ENCODE measurements at places on chromosomes 16 and 17.

GRCh38 chr17:81885869-81886548 is 5.4 kb downstream of the ALYREF start:
- DNase-seq = no peak

DNA sequence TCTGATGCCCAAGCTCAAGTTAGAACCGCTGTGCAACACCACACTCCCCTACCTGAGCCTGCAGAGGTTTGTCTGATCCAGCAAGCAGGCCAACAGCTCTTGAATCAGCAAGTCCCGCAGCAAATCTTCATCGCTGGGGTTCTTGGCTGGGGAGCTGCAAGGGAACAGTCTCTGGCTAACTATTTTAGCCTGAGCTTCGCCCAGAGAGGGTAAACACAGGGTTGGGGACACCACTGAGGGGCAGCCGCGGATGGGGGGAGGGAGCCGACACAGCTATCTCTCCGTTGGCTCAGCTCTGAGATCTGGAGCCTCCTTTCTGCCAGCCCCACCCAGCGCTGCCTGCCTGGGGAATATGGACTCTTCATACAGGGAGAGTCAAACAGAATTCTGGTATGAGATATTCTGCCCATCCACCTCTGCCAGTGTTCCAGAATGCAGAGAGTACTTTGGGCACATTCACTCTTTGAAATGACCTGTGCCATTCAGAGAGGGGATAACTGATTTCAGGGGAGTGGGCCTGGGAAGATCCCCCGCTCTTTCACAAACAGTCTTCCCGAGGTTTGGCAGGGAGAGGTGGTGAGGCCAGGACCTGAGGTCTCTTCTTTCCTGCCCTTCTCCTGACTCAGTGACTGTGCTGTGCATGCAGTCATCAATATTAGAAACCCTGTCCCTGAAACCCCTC is 7.4 kb downstream of the GIP start:
- DNase-seq = no peak

- DNase-seq = no peak
Measured at GRCh38 chr17:50797135-50797810, 30.0 kb upstream of the ANKRD40CL start.

DNA sequence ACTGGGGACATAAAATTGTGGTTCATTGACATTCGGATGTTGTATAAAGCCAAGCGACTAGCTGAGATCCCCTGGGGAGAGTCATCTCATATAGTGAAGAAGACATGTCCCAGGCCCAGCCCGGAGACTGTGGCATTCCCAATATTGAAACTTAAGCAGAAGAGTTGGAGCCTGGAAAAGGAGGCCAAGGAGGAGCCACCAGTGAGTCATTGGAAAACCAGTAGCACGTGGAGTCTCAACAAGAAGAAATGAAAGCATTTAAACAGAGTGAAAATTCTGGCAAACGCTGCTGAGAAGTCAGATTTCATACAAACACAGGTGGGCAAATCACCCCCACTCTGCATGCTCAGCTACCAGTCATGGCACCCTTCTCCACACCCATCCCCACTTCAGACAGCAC is 9.4 kb upstream of the ELAC2 start:
- DNase-seq = no peak

GRCh38 chr17:50708050-50709000 is 611 bp upstream of the ANKRD40 start:
- DNase-seq = no peak

- no peak for DNase-seq
Measured at GRCh38 chr17:45752246-45752645, 31.9 kb upstream of the CRHR1 start.

DNA sequence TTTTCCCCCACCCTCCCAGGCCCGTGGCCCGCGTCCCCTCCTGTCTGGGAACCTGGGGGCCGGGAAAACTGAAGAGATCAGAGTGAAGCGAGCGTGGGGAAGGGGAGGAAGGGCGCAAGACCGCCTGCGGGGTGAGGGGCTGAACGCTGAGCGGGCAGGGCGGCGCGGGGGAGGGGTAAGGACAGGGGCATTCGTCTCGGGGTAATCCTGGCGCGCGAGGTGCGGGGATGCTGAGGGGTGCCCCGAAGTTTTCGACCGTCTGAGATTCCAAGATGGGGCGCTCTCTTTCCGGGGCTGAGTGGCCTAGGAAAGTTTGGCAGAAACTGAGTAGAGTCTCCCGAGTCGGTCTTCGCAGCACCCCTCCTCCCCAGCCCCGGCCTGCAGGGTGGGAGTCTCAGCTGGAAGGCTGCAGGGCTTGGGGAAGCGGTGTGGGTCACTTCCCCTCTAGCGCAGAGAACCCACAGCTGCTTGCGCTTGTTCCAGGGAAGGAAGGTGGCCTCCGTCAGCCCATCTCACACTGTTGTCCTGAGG is 555 bp downstream of the TTYH2 start:
- DNase-seq = no peak

DNA sequence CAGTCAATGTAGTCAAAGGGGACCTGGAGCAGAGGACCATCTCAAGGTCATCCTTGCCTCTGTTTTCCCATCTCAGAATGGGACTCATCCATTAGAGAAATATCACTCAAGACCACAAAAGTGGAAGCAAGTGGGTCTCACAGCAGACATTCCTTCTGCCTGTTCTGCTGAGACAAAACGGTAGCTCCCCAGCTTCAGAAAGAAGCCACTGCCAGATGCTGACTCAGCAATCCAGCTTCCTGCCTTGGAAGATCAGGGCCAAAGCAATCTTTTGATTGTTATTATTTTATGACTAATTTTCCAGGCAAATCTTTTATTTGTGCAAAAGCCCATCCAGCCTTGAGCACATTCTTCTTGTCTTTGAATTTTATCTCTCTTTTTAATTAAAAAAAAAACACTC is 86.8 kb downstream of the CCT6B start:
- DNase-seq = peak; percentile 8

GRCh38 chr17:69357701-69358100 is 30.8 kb upstream of the ABCA5 start:
- DNase-seq = no peak

GRCh38 chr17:44804302-44805089 is 25.6 kb downstream of the GJC1 start:
- DNase-seq = no peak

DNA sequence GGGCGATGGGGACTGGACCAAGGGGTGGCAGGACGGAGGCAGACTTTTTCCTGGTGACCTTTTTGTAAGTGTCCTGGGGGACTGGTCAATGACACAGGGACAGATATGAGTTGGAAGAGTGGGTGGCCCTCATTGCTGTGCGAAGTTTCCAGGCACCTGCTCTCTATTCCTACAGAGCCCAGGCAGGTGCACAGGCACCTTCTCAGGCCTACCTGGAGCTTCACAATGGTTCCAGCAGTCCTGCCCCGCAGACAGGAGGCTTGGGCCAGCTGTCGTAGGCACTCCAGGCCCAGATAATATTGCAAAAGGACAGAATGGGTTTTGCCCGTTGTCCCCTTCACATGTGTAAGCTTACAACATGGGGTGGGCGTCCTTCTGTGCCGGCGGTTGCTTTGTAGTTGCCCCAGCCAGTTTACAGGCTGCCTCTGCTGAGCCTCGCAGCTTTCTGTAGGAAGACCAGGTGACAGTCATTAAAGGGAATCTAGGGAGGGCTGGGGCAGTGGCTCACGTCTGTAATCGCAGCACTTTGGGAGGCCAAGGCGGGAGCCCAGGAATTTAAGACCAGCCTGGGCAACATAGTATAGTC is 84.3 kb downstream of the ARHGAP23 start:
- DNase-seq = no peak

GRCh38 chr16:35574454-35575431 is 2115.3 kb downstream of the TP53TG3F start:
- no peak for DNase-seq

- DNase-seq = no peak
Measured at GRCh38 chr16:86411897-86412296, 98.4 kb upstream of the FOXF1 start.

DNA sequence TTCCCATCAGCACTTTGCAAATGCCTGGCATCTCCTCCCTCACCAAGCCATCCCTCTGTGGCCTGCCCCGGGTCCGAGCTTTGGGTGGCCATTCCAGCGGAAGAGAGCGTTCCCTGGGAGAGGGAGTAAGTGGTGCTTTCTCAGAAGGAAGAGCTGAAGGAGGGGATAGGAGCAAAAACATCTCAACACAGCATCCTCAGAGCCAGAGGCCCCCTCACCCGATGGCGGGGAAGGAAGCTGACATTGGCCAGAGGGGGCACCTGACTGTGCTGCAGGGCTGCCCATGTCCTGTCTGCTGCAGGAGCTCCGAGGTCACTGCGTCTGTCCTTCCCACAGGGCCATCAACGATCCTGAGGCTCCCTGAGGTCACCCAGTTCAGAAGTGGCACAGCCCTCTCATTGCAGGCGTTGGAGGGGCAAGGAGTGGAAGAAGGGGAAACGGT is 427 bp upstream of the TLCD3B start:
- no peak for DNase-seq

All from SK-N-MC (cell line).